ENCODE measurements at places on chromosomes 5 and 9.
A peak's percentile ranks its signal among the peaks of the same experiment; 100 is the strongest.

- no peak for DNase-seq
These were observed 3.3 kb downstream of the OR5C1 start for GRCh38 chr9:122791872-122792669.

DNA sequence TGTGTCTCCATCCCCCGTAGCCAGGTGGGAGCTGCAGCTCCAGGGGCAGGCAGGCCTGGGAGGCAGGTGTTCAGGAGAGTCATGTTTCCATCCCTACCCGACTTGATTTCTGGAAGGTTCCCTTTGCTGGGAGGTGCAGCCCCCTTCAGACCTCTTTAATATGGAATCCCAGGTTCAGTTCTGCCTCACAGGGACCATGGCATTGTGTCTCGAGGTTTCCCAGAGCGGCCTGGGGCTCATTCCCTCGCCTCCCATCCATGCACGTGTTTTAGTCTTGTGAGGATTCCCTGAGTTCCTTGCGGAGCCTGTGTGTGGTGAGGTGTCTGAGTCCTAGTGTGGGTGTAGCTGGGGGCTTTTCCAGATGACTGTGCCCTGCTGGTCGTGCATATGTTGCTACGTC is 16.5 kb upstream of the AHRR start:
- DNase-seq: no peak

DNA sequence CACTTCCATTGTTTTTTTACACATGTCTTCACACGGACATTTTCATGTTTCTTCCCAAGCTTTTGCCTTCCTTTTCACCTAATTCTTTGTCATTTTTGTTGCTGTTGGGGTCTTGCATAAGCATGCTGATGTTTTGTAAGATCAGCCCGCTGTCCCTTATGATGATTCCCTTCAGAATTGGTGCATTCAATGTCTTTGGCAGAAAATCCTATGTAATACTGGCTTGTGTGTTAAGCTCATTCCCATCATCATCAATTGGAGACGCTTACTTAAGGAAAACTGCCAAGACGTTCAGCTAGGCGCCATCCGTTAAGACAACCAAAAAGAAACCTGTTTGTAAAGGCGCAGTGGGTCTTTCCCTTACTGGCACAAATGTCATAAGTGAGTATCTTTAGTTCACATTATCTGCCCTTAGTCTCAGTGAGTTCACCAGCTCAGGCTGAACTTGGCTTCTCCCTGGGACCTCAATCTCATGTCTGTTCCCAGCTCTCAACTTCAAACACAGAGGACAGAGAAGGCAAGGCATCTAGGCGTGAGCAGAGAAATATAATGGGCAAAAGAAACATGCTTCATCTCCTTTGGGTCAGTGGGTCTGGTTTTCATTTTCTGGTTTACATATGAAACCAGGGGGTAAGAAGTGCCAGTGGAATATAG is 97.9 kb downstream of the EFNA5 start:
- no peak for DNase-seq

- no peak for DNase-seq
These were observed 147.0 kb downstream of the FOCAD start for GRCh38 chr9:20831028-20831427.

GRCh38 chr9:98575379-98576346 is 133.1 kb downstream of the GABBR2 start:
- DNase-seq: peak; percentile 53

DNA sequence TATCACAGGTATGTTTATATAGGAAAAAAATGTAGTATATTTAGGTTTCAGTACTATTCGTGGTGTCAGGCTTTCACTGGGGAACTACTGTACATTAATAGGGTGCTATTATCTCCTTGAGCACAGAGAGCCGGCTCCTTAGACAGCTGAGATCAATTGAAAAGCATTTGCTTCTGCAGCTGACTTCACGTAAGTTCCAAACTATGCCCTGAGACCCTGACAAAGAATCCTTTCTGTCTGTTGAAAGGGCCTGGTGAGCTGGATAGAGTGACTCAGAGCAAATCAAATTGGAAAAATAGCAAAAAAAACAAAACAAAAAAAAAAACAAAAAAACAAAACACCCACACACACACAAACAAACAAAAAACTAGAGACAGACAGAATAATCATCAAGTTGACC is 652.0 kb downstream of the MTRR start:
- no peak for DNase-seq

GRCh38 chr9:133730994-133731715 is 7.0 kb downstream of the SARDH start:
- DNase-seq: no peak

DNA sequence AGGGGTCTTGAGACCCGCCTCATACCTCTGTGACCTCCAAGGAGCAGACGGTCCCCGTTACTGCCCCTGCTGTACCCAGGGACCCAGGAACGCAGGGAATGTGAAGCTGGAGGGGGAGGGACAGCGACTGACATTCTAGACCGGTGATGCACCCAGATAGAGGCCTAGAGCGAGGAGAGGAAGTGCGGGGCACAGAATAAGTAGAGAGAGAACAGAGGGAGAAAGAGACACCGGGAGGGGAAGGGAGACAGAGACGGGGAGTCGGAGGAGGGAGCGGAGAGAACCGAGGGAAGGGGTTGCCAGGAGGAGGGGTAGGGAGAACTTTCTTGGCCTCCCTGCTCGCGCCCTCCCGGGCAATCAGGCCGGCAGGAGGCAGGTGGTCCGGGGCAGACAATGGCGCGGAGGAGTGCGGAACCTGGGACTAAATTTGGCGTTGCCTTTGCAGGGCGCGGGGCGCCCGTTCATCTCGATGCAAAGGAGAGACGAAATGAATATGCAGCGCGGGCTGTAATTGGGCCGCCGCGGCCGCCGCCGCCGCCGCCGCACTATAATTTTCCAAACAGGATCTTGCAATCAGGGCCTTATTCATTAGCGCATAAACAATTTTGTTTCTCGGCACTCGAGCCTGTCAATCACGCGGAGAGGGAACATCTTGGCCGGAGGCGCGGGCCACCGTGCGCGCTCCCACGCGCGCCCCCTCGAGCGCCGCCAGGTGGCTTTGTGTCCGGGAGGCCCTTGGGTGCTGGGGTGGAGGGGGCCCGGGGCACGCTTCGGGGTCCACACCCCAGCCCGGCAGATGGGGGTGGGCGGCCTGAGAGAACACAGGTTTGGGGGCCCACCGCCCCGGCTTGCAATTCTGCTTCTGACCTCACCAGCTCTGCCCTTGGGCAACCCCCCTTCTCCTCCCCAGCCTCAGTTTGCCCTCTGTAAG is 33.0 kb downstream of the NDUFA8 start:
- peak; percentile 65 for DNase-seq

DNA sequence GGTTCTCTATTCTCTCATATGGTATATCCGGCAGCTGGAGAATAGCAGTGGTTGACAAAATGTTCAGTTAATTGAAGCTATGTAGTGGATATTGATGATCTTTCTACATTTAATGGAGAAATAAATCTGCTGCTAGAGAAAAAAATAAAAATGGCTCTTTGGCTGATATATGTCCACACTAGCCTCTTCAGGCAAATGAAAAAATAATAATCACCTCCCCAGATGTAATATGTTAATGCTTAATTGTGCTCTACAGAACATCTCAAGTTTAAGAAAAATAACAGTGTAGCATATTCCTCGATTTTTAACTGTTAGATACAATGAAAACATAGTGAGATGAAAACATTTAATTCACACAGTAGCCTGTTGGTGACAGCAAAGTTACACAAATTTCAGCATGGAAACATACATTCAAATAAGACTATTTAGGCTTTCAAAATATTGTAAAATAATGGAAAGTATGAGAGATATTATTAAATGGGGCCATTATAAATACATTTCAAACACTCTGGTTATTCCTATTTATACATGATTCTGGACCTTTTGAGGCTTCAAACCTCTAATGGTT is 543.0 kb downstream of the MAT2B start:
- DNase-seq: peak; percentile 40

DNA sequence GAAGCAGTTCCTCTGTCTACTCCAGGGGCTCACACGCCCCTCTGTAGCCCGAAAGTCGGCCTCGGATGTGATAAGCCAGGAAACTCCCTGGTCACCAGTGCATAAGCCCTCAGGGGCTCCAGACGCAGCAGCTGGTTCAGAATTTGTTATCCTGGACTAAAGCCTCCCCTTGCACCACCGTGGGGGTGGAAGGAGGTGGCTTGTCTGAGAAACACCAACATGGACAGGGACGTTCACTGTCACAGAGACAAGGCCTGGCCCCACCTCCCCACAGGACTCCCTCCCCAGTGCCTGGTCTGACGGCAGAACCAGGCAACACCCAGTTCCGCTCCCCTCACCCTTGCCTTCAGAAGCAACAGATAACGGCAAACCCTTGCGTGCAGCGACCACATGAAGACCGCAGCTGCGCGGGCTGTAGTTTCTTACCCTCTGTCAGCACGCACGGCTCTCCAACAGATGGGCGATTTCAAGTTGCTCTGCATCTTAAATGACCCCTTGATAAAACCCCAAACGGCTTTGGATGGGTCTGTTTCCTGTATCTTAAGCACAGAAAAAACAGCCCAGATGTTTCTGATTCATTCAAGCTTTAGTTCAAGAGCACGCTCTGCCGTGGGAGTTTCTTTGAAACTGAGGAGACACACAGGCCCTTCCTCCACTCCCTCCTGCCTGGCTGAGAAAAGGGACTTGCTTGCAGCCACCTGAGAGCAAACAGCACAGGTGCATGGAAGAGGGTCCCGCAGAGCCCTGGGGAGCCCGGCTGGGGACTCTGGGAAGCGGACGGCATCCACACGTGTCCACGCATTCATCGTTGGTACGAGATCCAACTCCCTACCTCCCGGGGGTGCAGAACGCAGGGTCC is 44.7 kb upstream of the NKD2 start:
- peak; percentile 90 for DNase-seq

DNA sequence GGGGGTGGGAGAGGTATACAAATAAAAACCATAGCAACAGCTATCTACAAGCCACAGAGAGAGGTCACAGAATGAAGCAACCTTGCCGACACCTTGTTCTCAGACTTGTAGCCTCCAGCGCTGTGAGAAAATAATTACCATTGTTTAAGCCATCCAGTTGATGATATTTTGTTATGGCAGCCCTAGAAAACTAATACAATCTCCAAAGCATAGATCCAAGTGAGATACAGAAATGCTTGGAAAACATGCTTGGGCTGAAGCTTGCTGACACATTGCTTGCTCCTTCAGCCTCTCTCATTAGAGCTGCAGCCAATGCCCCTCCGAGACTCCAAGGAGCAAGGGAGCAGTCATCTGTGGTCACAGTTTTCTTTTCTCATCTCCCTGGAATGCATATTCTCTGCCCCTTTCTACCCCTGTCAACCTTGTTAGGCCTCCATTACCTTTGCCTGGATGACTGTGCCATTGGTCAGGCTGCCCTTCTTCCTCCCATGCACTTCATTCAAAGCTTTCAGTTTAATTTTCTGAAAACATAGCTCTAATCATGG is 401.4 kb upstream of the KLF4 start:
- DNase-seq: peak; percentile 49

GRCh38 chr5:154734370-154735248 is 20.6 kb upstream of the LARP1 start:
- DNase-seq: no peak

- DNase-seq: peak; percentile 27
These were observed 6.1 kb downstream of the SUSD3 start for GRCh38 chr9:93064392-93065134.

GRCh38 chr5:169979871-169980270 is 424 bp downstream of the INSYN2B start:
- DNase-seq: no peak

- DNase-seq: no peak
These were observed 19.6 kb downstream of the CYFIP2 start for GRCh38 chr5:157285310-157286035.

- DNase-seq: peak; percentile 100
These were observed 738.6 kb upstream of the ZNF608 start for GRCh38 chr5:125484742-125485641.

GRCh38 chr9:76580820-76581219 is 121.8 kb downstream of the GCNT1 start:
- DNase-seq: peak; percentile 49

GRCh38 chr9:99663856-99664255 is 157.8 kb upstream of the NR4A3 start:
- DNase-seq: no peak

DNA sequence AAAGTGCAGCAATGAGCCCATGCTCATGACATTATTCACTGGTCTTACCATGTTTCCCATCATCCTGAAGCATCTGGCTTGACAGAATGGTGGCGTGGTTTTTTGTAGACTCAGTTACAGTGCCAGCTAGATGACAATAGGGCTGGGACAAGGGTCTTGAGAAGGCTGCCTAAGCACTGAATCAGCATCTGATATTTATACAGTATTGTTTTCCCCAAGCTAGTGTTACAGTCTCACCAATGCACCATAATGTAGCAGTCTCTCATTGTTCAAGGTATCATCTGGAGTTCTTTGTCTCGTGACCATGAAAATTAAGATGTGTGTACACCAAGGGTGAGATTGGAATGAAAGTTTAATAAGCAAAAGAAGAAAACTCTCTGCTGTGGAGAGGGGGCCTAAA is 19.0 kb upstream of the GGTA1 start:
- DNase-seq: no peak

- DNase-seq: no peak
These were observed 13.9 kb downstream of the KDM4C start for GRCh38 chr9:6771722-6772121.

- no peak for DNase-seq
These were observed 222.6 kb downstream of the MEF2C start for GRCh38 chr5:88660264-88660946.

DNA sequence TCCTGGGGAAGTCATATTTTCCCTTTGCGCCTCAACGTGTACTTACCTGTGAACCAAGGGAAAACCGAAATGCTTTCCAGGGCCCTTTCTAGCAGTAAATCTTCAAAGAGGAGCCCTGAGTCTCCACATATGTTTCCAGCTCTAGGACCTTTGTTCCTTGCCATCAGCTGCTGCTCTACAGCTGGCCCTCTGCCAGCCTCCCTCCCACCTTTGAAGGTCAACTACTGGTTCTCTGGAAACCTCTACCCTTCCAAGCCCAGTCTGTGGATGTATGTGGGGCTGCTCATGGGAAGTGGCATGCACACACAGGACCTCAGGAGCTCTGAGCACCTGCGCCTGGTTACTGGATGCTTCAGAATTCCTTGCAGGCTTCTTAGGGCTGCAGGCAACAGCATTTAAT is 117.2 kb downstream of the PSD2 start:
- DNase-seq: no peak

- DNase-seq: no peak
These were observed 14.0 kb upstream of the SLC6A19 start for GRCh38 chr5:1187234-1187949.

GRCh38 chr5:149898811-149899210 is 45.8 kb downstream of the PDE6A start:
- no peak for DNase-seq

GRCh38 chr9:90808890-90809685 is 7.5 kb downstream of the SYK start:
- no peak for DNase-seq

- peak; percentile 36 for DNase-seq
These were observed 5.8 kb upstream of the SNAPC3 start for GRCh38 chr9:15416880-15417279.

GRCh38 chr9:75169623-75170022 is 81.3 kb downstream of the OSTF1 start:
- peak; percentile 25 for DNase-seq

GRCh38 chr9:127968042-127968441 is 12.7 kb downstream of the EEIG1 start:
- DNase-seq: peak; percentile 71

- no peak for DNase-seq
These were observed 70.6 kb upstream of the SLC44A1 start for GRCh38 chr9:105173826-105174225.
